ENCODE measurements at places on chromosomes 4 and X.

GRCh38 chrX:24839331-24839730 is 145.6 kb downstream of the POLA1 start:
- no peak for DNase-seq

DNA sequence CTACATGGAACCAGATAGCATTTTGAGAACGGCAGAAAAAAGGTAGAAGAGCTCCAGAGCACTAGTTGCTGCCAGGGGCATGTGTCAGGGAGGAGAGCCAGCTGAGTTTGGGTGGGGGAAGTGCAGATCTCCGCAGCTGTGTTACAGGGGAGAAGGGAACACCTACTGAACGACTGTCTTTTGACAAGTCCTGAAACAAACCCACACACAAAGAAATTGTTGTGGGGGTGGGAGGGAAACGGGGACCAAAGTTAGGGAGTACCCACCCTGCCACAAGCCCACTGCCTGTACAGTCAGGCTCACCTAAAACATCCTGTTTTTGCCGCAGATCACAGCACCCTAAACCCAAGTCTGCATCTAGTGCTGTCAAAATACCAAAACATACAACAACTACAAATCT is 55.5 kb downstream of the LEF1 start:
- peak; percentile 27 for DNase-seq

DNA sequence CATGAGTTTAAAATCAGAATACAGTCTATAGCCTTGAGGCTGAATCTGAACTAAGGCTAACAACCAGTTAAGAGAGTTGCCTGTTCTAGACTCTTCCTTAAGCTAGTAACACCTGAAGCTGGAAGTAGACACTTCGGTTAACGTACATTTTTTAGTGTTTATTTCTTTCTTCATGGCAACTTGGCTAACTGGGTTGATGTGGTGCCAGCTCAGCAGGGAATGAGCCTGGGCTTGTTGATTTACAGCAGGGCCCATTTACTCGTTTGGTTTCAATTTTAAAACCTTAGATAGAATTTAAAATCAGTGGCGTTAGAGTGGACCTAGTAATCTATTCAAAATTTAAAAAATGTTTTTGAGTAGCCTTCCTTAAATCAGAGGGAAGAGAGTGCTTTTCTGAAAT is 137.6 kb upstream of the ESX1 start:
- no peak for DNase-seq

DNA sequence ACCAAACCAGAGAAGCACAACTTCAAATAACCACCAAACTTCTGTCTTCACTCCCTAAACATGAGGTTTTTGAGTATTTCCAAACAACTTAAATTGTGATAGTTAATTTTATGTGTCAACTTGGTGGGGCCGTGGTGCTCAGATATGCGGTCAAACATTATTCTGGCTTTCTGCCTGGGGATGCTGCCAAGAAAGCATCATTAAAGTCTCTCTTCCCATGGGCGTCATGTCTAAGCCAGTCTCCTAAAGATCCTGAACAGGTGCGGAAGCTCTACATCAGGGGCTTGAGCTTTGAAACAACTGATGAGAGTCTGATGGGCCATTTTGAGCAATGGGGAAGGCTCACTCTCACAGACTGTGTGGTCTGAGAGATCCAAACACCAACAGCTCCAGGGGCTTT is 24.1 kb upstream of the SOD3 start:
- DNase-seq, result no peak

- no peak for DNase-seq
Measured at GRCh38 chr4:123672987-123673386, 276.4 kb downstream of the SPRY1 start.

GRCh38 chrX:129726307-129727111 is 12.3 kb upstream of the XPNPEP2 start:
- peak; percentile 6 for DNase-seq

DNA sequence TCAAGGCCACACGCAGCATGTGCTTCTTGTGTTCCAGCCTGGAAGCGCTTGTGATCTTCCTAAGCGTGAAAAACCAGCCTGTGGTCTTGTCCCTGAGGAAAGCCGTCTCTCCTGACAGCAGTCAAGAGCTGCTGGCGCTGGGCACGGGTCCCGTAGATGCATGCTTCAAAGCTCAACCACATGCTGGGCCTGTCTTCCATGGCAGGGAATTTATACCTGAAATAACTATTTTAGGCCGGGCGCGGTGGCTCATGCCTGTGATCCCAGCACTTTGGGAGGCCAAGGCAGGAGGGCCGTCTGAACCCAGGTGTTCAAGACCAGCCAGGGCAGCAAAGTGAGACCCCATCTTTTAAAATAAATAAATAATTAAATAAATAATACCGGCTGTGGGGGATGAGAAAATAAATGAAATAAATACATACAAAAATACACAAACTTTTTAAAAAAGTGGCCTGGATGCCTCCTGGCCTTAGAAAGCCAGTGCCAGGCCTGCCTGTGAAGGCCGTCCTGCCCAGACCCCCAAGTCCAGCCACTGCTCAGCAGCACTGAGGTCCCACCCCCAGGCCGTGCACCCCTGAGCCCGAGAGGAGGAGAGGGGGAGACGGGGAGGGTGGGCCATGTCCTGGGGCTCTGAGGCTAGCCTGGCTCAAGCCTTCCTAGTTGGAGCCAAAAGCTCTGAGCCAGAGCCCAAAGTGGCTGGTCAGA is 10.4 kb downstream of the LRPAP1 start:
- DNase-seq, result no peak

DNA sequence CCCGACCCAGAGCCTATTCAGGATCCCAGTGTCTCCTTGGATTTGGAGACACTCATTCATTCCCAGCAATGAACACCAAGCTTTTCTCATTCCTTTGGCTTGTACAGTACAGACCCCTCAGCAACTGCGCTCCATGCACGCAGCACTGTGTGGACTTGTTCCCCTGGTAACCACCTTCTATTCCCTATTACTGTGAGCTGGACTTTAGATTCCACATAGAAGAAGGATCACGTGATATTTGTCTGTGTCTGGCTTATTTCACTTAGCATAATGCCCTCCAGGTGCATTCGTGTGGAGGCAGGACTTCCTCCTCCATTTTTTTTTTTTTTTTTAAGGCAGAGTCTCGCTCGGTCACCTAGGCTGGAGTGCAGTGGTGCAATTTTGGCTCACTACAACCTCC is 106.4 kb downstream of the PHKA2 start:
- no peak for DNase-seq

DNA sequence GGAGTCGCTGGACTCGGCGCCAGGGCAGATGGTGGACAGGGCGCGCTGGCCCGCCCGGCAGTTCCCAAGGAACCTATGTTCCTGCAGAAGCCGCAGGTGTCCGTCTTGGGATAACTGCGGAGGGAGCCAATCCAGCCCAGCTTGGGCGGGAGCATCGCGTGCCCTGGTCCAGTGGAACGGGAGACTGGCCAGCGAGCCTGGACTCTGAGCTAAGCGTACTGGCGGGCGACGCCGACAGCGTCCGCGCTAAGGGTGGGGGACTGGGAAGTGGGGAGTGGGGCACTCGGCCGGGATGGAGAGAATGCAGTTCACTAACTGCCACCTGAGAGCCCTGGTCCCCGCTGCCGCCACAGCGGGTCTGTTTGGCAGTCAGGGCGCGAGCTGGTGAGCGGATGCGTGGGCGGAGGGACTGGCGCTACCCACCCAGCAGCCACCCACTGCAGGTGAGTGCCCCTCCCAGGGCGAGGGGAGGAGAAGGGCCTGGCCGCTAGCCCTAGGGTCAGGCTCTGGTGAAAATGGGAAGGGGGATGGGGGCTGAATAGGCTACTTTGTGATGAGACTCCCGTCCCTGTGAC is 1.3 kb upstream of the MAMLD1 start:
- peak; percentile 13 for DNase-seq

DNA sequence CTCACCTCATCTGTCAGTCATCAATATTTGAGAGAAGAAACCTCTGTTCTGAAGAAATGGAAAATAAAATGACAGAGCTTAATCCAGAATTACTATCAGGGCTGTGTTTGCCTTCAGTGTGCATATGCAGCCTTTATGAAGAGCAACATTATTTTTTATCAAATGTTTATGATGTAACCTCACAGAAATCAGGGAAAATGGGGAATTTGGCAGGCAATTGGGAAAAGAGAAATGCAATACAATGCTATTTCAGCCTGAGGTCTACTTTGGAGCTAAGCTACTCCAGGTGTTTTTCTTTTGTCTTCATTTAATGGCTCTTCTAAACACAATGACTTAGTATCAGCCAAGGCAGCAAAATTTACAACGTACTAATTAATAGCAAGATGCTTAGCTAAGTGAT is 241.1 kb upstream of the TET2 start:
- no peak for DNase-seq

DNA sequence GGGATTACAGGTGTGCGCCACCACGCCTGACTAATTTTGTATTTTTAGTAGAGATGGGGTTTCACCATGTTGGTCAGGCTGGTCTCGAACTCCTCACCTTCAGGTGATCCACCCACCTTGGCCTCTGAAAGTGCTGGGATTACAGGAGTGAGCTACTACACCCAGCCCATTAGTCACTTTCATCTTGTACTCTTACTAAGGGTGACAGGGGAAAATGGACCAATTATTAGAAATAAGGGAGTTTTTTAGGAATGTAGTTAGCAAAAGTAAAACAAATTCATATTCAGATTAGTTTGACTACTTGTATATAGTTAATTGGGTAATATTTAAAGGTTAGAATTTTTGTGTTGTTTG is 26.1 kb downstream of the SMARCA5 start:
- no peak for DNase-seq

- no peak for DNase-seq
Measured at GRCh38 chr4:35125995-35126712, 1118.2 kb downstream of the ARAP2 start.

DNA sequence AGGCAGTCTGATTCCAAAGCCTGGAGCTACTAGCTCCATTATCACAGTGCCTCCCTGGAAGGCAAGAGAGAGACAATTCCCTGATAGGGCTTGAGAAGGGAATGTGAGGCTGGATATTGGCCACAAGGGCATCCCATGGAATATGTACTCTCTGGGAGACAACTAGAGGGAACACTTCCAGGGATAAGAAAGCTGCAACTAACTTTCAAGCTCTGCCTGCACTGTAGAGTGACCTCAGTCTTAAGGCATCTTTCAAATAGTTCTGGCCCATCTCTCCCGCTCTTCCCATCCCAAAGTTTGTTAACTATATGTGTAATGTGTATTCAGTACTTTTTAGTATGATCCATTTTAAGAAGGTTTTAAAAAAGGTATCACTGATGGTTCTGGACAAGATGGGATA is 13.1 kb upstream of the RNF212 start:
- no peak for DNase-seq

DNA sequence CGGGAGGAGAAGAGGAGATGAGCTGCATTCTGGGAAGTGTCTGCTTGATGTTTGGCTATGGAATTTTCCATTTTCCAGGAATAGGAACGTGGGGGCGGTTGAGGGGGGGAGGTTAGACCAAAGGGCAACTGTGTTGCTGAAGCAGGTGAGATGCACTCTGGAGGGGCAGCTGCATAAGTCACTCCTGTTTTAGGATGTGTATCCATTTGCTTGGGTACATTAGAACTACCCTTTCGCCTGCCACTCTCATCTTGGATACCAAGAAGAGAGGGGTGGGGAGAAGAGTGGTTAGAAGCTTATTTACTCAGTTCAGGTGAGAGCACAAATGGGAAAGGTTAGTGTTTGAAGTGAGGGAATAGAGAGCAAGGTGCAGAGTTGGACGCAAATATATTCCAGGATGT is 934 bp upstream of the GPR119 start:
- no peak for DNase-seq

DNA sequence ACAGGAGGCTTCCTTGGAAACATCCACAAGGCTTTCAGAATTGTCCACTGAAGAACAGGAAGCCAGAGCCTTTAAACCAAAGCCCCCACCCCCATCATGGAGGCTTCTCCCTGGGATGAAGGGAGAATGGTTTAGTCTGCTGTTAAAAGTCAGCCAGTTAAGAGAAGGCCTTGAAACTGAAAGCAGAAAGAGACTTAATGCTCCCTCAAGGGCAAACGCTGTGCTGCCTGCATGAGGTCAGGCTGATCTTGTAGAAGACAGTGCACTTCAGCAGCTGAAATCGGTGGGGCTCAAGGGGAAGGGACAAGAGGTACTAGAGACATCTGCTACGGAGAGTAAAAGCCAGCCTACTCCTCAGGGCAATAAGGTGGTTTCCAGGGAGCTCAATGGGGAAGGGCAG is 69.0 kb downstream of the HPRT1 start:
- DNase-seq, result no peak

- DNase-seq, result no peak
Measured at GRCh38 chrX:31217084-31217483, 145.2 kb upstream of the FTHL17 start.

- no peak for DNase-seq
Measured at GRCh38 chr4:45350438-45350837, 624.1 kb upstream of the GNPDA2 start.

- no peak for DNase-seq
Measured at GRCh38 chrX:9231491-9231890, 197.6 kb upstream of the FAM9B start.

GRCh38 chr4:63302792-63303191 is 1106.5 kb downstream of the TECRL start:
- DNase-seq, result no peak

DNA sequence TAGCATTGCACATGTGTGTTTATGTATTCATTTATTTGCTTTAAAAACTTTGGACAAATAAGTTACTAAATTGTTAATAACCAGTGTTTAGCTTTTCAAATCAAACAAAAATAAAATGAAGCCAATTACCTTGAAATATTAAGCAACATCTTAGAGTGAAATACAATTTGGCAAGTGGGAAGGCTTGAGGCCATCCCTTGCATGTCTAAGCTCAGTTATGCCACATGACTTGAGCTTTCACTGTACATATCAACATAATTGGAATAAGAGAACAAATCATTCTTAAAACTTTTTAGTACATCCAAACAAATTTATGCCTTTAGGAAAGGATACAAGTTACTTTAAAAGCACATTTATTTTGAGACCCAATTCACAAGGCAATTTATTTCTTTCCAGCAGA is 640.6 kb downstream of the SPRY1 start:
- DNase-seq, result no peak

DNA sequence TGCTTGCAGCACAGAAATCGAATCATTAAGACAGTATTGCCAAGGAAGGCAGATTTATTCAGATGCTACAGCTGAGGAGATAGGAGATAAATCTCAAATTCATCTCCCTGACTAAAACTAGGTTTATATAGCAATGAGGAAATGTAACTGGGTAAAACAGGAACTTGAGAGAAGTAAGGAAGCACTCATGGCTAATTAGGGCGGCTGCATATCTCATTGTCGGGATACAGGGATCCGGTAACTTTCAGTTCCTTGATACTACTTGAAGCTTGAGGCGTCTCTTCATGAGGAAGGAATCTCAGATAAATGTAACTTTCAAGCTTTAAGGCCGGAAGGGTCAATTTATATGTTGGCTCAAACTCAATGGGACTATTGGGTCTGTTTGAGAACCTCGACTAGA is 129.2 kb upstream of the WDR1 start:
- no peak for DNase-seq
